ENCODE measurements at places on chromosomes 7 and 10.

DNA sequence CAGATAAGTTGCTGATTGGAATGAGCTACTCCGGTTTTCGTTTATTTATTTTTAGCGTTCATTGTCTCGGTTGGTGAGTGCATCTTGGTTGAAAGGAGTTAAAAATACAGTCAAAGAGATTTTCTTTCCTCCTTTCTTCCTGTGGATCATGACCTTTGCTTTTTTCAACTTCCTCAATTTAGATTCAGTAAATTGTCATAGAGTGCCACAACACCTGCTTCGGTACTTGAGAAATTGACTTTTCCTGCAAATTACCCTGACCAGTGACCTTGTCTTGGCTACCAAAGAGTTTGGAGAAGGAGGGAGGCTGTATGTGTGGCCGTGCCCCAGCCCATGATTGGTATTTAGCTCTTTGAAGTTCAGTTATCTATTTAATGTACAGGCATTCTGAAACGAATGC is 128.7 kb downstream of the FAM204A start:
- no peak for DNase-seq

- no peak for DNase-seq
These were observed 183.8 kb upstream of the TBX20 start for GRCh38 chr7:35437619-35438275.

- DNase-seq = no peak
These were observed 5.8 kb downstream of the IFIT1 start for GRCh38 chr10:89398003-89398749.

DNA sequence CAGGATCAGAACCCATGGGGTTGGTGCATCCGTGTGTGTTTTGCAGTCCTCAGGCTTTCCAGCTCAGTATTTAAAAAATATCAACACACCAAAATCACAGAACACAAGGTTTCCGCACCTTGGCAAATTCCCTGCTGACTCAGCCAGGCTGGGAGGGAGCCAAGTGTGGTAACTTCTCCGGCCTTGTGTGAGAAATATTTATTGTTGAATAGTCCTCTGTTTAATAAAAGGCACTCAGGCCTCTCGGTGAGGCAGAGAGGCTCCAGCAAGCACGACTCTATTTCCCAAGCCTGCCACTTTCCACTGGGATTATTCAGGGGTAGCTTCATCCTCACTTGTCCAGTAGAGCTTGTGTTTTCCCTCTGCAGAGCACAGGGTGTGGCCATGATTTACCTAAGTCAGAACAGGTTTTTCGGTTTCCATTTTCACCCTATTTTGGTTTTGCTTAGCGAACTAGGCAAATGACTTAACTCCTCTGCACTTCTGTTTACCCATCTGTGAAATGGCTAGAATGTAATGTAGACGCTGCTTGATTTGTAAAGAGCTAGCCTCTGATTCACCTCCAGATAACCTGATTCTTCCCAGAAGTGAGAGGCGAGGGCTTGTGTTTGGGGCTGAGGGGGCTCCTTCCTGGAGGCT is 13.0 kb upstream of the CHST15 start:
- DNase-seq = no peak

DNA sequence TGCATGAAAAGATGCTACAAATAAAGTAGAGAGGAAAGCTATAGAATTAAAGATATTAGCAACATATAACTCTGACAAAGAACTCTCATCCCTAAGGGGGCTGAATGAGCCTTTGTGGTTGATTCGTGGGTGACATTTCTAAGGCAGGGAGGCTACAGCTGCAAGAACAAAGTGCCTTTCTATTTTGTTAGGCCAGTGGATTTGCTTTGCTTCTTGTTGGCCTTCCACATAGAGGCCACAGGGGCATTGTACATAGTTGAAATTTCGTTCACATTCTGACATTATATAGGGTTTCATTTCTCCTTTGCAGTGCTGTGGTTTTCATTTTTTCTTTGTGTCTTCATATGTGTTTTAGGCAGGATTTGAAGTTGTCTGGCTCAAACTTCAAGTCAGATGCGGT is 819.2 kb upstream of the C7orf33 start:
- DNase-seq = no peak

DNA sequence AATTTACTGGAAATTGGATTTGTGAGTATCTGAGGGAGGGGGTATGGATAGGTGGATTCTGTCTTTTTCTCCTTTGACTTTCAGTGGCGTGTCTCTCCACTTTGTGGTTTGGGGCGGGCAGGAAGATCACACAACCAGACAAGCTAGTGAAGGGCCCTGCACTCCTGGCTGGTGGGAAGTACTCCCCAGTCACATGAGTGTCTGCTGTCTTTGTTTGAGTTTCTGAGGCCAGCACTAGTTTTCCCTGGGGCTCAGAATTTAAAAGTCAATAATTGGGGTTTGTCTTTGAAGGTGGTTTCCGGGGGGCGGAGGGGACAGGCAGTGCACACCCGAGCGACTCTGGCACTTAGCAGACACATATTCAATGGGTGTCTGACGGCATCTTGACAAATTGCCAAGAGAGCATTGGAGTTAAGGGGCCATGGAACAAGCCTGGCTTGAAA is 120.1 kb downstream of the WDFY4 start:
- DNase-seq = peak; percentile 53

GRCh38 chr10:73992899-73993788 is 4.8 kb upstream of the VCL start:
- DNase-seq = no peak

- DNase-seq = no peak
These were observed 8.8 kb upstream of the AFAP1L2 start for GRCh38 chr10:114412907-114413797.

- DNase-seq = no peak
These were observed 1.6 kb upstream of the NKX2-3 start for GRCh38 chr10:99531026-99531695.

- no peak for DNase-seq
These were observed 34.5 kb downstream of the SRRM3 start for GRCh38 chr7:76236224-76236623.

DNA sequence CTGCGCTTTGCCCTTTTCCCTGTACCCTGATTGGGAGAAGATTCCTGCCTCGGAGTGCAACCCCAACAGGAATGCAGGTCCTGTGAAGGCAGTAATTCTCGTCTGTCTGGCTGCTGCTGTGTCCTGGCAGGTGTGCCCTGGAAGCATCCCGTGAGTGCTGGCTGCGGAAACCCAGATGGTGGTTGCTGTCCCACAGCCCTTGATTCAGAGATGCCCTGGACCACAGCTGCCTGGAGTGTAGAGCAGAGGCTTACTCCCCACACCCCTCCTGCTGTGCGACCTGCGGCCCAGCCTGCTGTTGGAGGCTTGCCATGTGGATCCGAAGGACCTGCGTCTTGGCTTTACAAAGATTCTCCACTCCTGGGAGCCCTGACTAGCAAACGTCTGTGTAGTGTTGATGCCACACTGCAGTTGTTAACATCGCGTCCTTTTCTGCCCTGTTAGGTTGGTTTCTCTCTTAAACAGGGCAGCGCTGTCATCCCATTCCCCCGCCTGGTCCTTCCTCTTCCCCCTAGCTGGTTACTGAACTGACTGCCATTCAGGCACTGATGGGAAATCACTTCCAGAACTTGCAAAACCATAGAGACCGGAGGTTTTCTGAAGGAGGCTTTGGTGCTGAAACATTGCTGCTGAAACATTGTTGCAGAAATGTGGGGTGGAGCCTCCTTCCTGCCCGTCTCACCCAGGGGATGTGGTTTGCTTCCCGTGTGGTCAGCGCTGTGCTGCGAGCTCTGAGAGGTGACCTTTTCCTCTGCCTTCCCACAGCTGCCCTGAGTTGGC is 53.3 kb downstream of the DNAJB6 start:
- peak; percentile 69 for DNase-seq

DNA sequence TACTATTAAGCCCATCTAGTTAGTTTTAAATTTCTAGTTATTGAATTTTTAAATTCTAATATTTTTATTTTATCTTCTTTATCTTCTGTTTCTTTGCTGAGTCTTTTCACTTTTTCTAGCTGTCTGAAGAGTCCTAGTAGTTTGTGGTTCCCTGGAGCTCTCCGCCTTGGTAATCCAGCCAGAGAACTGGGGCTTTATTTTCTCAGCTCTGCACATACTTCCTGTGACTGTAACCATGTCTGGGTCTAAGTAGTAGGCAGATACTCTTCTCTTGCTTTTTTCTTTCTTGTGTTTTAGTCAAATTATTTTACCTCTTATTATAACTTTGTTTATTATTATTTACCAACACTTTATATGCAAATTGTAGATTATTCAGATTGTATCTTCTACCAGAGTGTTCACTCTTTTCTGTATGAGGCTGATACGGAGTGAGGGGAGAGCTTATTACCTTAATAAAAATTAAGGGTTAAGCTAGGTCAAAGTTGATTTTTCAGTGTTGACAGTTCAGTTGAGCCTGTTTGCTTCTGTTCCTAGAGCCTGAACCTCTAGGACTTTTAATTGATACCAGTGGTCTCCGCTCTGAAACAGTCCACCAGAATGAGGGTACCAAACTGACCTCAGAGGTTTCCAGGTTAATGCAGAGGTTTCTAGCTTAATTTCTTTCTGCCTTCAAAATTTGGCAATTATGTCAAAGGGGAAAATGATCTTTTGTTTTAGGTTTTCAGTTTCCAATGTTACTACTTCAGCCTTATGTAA is 155.4 kb downstream of the ADK start:
- DNase-seq = no peak

- no peak for DNase-seq
These were observed 8.9 kb downstream of the PNLIP start for GRCh38 chr10:116554628-116555027.

DNA sequence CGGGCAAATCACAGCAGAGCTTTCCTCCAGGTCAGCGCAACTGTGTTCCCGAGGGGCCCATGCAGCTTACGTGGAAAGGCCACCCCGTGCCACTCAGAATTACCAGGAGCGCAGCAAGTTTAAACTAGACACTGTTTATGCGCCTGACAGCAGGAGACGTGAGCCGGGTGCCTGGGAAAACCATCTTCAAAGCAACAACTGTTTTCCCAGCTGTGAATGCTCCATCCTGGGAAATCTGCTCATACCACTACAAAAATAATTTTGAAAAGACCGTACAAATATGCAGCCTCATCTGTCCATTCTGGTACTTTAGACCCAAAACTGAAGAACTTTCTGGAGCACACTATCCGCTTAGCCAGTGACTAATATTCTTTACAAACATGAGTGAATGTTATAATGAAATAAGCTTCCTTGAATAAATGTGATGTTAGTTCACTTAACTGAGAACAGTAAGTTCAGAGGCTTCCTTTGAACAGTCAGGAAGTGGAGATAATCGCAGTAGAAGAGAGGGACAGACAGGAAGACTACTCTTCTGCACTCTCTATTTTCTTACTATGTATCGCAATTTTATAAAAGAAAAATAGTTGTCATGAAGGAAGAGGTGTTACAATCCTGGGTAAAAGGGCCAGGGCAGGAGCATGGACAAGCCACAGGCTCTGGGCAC is 16.7 kb downstream of the GPER1 start:
- no peak for DNase-seq

GRCh38 chr10:104077663-104078151 is 8.0 kb downstream of the COL17A1 start:
- DNase-seq = no peak

- no peak for DNase-seq
These were observed 9.2 kb downstream of the FOXL3 start for GRCh38 chr7:299169-299568.

DNA sequence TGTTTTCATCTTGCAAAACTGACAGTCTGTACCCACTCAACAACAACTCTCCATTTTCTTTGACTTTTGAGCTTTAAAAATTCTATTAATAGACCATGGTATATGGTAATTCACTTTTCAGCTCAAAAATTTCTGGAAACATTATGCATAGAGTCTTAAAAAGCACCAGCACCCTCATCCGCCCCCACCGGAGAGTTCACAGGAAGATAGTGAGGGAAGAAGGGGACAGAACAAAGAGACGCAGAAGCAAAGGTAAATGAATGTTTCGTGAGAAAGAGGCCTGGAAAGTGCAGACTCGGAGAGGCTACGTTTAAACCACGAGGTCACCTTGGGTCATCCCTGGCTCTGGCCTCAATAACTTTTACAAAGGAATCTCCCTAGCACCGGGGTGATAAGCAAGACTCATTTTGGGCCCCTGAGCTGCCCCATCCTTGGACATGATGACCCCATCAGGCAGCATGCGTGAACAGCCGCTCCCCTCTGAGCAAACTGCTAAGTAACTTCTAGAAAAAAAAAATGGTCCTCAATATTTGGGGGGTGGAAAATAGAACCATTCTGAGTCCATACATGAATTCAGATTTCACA is 96.3 kb downstream of the CPXM2 start:
- no peak for DNase-seq

DNA sequence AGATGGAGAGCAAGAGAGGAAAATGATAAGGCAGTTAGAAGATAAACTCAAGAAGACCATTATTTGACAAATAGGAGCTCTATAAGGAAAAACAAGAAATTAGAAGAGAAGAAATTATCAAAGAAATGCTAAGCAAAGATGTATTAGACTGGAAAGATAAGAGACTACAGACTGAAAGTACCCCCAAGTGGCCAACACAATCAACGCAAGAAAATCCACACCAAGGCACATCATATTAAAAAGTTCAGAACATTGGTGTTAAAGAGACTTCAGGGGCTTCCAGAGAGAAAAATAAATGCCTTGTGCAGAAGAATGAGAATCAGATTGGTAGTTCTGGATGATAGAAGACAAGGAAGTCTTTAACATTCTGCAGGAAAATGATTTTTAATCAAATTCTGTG is 46.0 kb downstream of the SH2D4B start:
- no peak for DNase-seq

DNA sequence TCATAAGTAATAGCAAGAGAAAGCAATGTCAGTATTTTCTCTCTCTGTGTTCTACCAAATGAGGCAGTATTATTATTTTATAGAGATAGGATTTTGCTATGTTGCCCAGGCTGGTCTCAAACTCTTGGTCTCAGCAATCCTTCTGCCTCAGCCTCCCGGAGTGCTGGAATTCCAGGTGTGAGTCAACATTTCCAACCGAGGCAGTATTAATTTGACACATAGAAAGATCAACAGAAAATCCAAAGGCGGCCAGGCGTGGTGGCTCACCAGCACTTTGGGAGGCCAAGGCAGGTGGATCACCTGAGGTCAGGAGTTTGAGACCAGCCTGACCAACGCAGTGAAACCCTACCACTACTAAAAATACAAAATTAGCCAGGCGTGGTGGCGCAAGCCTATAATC is 71.8 kb downstream of the SMURF1 start:
- no peak for DNase-seq

DNA sequence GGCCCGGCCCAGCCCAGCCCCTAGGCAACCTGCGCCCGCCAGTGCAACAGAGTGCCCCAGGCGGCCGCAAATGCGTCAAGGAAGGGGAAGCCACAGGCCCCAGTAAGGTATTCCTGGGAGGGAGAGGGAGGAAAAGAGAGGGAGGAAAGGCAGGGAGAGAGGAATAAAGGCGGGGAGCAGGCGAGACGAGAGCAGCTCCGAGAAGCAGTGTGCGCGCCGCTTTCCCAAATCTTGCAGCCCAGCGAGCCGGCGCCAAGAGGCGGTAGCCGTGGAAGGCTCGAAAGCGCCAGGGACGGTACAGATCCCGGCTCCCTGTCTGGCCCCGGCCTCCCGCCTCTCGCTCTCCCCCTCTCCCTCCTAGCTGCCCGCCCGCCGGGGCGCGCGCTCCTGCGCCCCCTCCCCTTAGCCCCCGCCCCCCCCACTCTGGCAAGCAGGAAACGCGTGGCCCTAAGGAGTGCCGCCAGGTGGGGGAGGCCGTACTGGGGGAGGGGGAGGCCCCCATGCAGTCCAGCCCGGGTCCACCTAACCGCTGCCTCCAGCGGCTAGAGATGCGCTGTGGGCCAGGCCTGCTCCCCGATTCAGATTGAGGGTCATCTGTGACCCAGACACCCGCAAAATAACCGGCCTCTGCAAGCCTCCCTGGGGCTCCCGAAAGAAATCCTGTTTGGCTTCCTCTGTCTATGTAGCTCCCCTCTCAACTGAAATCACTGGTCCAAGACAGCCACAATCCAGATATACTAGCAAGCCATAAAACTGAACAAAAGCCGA is 4.3 kb downstream of the HOXA10 start:
- no peak for DNase-seq

GRCh38 chr7:131080754-131081153 is 246.9 kb upstream of the MKLN1 start:
- no peak for DNase-seq
